ENCODE measurements at places on chromosomes 12 and 14.

GRCh38 chr14:35532783-35533356 is 1.1 kb upstream of the INSM2 start:
- no peak for DNase-seq

DNA sequence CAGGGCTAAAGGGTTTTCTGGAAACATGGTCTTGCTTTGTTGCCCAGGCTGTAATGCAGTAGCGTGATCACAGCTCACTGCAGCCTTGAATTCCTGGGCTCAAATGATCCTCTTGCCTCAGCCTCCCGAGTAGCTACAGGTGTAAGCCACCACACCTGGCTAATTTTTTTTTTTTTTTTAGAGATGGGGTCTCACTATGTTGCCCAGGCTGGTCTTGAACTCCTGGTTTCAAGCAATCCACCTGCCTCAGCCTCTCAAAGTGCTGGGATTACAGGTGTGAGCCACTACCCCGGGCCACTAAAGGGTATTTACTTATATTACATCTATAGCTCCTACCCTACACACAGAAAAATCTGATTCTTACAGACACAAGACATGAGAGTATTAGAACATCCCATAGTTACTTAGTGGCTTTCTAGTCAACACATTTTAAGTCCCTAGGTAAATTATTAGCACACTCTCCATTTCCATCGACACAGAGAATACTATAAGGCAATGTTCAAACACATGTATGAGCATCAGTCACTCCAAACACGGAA is 6.2 kb upstream of the DCAF11 start:
- DNase-seq, result no peak

DNA sequence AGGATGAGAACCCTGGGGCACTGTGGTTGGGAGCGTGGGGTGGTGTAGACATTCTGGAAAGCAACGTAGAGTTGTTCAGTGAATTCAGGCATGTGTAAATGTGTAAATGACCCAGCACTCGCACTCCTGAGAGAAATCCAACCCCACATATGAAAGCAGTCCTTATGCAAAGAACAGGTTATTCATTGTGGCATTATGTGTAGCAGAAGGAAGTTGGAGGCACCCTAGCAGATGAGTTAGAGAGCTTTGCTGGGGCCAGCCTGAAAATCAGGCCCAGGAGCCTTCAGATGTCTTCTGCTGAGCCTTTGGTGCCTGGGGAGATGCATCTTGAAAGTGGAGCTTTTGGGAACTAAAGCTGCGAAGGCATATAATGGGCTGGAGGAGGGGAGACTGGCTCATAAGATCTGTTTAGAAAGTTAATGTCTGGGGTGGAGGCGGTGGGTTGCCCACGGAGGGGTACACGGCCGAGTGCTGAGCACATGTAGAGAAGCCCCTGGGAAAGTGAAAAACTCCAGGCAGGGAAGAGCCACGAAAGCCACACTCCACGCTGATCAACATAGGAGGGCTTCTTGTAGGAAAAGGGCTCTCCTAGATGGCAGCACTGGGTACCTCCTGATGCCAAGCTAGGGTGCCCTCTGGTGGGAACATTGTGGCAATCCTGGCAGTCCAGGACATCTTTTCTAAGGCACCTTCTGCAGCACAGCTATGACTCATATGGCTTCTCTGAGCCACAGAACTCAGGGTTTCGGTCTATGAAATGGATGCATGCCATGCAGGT is 6.0 kb upstream of the KRT83 start:
- DNase-seq, result peak; percentile 74

GRCh38 chr12:51118706-51119105 is 35.3 kb upstream of the CSRNP2 start:
- DNase-seq, result no peak

GRCh38 chr12:66080791-66081190 is 49.8 kb downstream of the LLPH start:
- DNase-seq, result no peak

- DNase-seq, result no peak
Measured at GRCh38 chr12:79997096-79997791, 62.3 kb upstream of the PPP1R12A start.

DNA sequence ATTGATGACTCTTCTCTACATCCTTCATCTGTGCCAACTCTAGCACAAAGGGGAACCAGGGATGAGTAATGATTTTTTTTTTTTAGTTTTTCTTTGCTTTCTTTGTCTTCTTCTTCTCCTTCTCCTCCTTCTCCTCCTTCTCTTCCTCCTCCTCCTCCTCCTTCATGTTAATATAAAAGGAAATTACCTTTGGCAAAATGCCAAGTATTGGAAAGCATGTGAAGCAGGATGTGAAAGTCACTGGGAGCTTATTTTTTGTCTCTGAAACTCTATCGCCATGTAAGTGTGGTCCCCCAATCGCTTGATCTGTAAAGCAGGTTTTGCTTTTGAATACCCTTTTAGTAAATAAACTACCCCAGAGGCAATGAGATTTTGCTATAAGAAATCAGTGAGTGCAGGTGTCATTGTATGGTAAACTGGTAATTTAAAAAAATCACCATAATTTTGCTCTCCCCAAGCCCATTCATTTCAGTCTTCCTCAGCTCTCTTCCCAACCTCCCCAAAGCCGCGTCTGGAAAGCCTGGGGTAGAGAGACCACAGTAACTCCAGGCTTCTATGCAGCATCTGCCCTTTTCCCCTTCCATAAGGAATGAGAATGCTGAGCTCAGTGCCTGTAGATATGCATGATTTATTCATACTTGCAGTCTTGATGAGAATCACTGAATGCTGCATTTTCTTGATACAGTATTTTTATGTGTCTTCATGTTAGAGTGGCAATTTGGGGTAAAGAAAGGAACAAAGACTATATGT is 388.7 kb downstream of the TMEM117 start:
- DNase-seq, result no peak

- peak; percentile 79 for DNase-seq
Measured at GRCh38 chr12:22046090-22046967, at the start of gene CMAS. Gene CMAS (plus strand): TSS chr12:22046218. CDS start chr12:22046304, 86 bp downstream.

GRCh38 chr12:60191676-60192359 is 596.0 kb downstream of the SLC16A7 start:
- no peak for DNase-seq

DNA sequence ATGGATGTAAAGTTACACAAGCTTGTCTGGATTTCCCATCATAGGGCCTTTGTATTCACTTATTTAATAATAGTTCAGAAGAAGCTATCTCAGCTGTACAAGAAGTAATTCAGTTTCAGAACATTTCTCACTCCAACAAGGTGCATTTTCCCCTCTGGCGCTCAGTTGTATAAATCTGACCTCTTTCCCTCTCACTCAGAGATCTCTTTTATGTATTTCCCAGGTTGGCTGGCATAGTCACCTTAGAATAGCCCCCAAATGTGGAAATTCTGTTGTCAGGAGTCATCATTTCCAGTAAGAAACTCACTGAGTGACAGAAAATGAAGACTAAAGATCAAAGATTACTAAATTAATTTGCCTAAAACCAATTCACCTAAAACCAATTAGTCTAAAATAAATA is 11.2 kb downstream of the AJUBA start:
- DNase-seq, result no peak

GRCh38 chr14:99250636-99251208 is 21.3 kb downstream of the BCL11B start:
- DNase-seq, result no peak

DNA sequence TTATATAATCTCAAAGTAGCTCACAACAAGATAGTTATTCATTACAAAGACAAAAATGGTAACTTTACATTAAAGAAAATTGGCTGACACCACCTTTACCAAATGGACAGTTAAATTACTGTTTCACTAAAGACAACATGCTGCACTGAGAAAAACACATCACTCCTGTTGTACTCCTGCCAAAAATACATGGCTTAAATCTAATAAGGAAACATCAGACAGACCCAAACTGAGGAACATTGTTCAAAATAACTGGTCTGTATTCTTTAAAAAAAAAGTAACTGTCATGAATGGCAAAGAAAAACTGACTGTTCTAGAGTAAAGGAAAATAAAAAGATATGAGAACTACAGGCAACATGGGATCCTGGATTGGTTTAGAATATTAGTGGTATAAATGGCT is 151.3 kb upstream of the DCN start:
- DNase-seq, result no peak

GRCh38 chr14:37034410-37035285 is 137.8 kb downstream of the SLC25A21 start:
- DNase-seq, result no peak

DNA sequence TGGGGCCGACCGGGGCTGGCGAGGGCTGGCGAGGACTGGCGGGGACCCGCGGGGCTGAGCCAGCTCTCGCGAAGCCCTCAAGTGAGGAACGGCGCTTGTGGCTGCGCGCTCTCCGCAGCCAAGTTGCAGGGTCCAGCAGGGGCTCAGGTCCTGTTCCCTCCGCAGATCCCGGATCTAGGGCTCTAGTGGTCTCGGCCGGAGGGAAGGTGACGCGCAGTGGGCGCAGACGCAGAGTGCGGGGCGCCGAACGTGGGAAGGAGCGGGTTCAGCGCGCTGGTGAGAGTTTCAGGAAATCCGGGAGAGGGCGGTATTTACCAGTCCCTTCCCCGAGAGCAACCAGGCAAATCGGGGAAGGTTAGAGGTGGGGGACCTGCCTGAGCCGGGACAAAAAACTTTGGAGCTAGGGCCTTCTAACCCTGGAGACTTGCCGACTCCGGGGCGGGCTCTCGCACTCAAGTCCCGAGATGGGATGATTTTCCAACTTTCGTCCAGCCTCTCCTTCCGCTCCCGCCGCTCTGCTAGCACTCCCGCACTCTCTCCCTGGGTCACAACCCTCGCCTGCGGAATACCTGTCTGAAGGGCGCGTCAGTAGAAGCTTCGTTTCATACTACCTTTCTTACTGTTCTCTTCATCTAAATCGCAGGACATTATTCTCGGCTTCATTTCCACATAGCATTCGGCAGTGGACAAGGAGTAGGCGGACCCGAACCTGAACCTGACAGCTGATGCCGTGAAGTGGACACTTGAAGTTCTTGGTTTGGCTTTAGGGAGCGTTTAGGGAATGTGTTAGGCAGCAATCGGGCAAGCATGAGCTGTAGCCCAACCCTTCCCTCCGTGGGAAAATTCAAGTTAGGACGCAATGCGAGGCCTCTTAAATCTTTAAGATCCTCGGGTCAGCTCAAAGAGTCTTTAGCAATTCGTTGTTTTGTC is 13.6 kb upstream of the PAX9 start:
- no peak for DNase-seq

GRCh38 chr12:1857821-1858220 is 37.5 kb downstream of the LRTM2 start:
- no peak for DNase-seq

- no peak for DNase-seq
Measured at GRCh38 chr12:50928392-50928791, 24.0 kb upstream of the HIGD1C start.
